ENCODE measurements at places on chromosomes 11 and 22.

DNA sequence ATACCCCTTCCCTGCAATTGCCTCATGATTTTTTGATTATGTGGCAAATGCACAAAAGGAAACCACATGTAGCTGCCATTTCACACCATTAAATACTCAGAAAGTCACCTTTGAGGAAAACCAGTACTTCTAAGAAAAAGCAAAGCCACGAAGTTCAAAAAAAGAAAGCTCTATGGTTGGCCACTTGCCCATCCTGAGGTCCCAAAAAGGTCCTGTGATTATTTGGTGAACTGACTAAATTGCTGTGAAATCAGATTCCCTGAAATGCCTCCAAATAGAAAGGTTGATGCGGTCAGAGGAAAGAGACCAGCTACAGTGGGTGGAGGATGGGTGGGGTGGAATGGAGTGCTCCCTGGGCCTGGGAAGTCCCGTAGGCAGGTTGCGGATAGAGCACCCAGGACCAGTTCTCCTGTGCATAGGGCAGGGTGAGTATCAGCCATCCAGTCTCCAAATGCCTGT lies 26.9 kb downstream of the MRPL16 start:
- DNase-seq, result no peak

DNA sequence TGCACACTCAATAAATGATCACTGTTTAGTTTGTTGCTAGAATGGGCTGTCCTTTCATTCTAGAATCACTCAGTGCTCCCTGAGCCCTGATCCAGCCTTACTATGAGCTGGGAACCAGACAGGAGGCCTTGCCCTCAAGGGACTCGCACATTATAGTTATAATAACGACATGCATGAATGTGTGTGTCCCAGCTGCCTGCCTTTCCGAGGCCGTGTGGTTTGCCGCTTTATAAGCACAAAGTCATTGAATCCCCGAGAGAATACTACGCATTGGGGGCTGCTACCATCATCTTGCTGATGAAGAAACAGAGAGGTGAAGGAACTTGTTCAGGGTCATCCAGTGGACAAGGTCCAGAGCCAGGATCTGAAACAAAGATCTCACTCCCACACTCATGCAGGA lies 75.7 kb downstream of the NFAM1 start:
- no peak for DNase-seq

DNA sequence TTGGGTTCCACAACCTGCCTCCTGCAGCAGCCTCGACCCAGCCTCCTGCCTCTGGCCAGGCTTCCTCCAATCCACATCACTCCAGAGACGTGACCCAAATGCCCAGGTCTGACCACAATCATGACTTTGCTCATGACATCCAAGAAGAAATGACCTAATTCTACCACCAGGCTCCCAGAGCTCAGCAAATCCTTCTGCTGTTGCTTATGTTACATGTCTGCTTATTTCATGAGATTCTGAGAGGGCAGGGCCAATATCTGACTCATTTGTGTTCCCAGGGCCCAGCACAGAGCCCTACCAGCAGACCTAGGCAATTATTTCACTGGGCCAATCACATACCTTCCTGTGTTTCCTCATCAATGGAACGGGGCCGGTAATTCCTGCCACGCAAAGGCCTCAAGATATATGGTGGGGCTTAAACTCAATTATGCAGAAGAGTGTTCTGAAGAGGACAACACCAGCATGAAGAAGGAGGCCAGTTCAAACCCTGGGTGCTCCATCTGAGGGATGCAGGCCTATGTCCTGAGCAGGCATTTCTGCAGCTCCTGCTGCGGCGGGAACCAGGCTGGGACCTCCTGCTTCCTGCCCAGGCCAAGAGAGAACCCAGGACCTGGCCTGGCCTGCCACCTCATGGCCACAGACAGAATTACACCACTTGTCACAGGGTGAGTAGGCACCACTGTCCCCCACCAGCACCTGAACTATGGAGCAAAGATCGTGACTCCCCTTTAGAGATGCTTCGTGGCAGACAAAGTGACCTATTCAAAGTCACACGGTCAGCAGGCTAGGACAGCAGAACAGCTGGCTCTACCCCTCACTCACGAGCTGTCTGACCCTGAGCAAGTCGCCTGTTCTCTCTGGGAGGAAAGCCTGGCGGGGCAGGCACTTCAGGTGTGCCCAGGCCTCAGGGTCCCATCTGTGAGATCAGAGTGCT lies 5.9 kb downstream of the CENPM start:
- DNase-seq, result no peak

DNA sequence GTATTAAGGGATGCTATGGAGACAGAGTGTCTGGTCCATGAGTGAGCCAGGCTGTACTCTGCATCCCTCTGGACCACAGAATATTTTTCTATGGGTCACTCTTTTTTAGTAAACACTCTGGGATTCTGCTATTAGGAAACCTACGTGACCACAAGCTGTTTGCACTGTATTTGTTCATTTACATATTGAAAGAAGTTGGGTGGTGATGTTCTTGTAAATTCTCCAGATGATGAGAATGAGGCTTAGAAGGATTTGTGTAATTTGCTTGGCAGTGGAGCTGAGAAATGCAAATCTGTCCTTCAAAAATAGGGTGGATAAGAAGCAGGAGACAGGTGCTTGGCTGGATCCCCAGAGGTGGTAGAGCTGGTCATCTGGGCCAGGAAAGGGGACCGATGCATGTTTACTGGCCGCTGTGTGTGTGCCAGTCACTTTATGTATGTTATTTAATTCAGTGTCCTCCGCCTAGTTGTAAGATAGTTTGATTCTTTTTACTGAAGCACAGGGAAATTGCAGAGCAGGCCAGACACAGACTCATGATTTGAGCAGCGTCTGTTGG lies 63.7 kb upstream of the HEPHL1 start:
- DNase-seq, result no peak

- DNase-seq, result no peak
These were observed 361.6 kb downstream of the TMEM135 start for GRCh38 chr11:87399341-87399740.

DNA sequence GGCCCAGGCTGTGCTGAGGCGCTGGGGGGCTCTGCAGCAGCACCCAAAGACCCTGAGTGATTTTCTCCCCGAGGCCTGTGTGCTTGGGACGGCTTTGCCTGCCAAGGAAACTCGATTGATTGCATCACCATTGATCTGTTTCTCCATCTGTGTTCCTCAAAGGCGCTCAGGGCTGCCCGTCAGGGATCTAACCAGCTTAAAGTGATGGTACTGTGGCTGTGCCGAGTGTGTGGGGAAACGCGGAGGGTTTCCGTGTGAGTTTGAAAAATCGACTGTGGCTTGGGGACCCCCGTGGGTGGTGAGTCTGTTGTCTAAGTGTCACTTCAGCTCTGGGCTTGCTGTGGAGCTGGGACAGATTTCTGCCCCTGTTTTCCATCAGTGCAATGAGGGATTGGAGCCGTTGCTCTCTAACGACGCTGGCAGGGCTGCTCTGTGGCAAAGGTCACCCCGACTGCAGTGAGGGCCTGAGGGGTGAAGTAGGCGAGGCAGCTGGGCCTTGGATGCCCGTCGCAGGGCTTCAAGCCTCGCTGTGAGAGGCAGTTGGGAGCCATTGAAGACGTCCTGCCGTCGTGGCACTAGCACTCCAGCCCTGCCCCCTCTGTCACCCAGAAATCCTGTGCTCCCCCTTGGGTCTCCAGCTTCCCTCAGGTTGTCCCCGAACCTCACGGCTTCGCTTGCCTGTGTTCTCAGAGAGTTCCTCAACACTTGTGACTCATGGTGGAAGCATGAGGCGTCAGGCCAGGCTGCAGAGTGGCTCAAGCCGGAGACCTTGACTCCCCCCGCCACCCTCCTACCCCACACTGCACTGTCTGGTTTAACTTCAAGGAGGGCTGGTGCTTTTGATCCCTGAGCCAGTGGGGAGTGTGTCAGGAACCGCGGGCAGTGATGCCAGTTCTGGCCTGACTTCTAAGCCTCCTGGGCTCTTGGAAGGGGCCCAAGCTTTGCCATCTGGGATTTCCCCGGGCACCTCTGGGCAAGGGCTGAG lies 21.8 kb downstream of the CACNA1I start:
- DNase-seq, result no peak

GRCh38 chr11:72705442-72706365 lies 31.5 kb upstream of the PDE2A start:
- DNase-seq, result no peak

DNA sequence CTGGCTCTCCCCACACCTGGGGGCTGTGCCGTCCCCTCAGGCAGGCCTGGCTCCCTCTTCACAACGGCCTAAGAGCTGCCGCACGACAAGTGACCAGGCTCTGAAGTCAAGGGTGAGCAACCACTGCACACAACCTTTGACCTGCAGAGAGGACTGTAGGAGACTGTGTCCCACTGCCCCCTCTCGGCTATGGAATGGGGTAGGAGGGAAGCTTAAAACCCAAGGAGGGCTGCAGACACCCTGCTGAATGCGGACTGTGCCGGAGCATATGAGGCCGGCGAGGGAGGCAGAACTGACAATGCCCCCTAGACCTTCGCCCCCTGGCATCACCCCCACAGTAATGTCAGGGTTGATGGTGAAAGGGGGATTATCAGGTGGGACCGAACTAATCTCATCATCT lies 311.9 kb downstream of the CTTN start:
- DNase-seq, result no peak

DNA sequence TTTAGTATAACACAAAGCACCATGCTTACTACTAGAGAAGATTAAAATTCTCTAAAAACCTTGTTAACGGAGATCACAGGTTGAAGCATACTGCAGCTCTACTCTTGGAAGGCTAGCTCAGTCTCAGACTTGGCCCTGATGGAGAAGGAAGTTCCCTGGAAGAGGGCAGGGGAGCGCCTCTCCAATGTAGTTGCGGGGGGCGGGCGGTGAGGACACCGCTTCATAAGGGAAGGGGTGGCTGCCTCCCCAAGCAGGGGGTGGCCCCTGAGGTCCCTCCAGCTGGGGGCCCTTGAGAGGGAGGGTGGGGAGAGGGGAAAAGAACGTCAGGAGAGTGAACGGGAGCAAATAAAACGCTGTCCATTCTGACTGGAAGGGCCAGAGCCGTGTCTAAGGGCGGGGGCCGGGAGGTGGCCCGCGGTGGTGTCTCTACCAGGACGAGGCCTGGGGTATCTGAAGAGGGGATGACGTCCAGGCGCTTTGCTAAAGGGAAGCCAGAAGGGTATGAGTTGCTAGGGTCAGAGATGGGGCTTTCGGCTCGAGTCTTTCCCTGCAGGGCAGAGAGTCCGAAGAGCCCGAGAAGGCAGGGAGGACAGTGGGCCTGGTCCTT lies 553 bp upstream of the USP47 start:
- no peak for DNase-seq

- no peak for DNase-seq
These were observed 51.3 kb downstream of the CACNA1I start for GRCh38 chr22:39621826-39622225.

DNA sequence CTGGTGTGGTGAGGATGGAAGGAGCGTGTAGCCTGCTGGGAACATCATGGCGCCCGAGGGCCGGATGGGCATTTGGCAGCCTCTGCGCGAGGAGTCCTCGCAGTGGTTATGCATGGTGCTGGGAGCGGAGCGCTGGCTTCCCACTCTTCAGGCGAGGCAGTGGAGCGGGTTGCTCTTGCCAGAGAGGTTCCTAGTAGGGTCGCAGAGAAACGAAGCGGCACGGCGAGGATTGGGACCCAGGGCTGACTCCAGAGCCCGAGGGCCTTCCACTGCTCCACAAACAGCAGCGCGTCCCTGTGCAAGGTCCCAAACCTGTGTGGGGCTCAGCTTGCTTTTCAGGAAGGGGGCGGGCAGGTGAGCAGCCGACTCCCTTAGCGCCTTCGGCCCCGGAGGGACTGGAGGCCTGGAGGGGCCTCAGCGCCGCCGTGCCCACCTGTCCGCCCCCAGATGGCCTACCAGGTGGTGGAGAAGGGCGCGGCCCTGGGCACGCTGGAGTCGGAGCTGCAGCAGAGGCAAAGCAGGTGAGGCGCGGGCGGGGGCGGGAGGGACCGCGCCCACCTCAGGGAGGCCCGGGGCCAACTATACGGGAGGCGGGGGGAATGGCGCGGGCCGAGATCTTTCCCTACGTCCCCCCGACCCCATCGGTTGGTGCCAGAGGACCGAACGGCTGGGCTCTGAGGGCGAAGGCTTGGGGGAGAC lies 7.2 kb downstream of the ATG16L2 start:
- DNase-seq, result no peak

GRCh38 chr22:39148026-39148726 lies 4.3 kb downstream of the CBX7 start:
- no peak for DNase-seq

DNA sequence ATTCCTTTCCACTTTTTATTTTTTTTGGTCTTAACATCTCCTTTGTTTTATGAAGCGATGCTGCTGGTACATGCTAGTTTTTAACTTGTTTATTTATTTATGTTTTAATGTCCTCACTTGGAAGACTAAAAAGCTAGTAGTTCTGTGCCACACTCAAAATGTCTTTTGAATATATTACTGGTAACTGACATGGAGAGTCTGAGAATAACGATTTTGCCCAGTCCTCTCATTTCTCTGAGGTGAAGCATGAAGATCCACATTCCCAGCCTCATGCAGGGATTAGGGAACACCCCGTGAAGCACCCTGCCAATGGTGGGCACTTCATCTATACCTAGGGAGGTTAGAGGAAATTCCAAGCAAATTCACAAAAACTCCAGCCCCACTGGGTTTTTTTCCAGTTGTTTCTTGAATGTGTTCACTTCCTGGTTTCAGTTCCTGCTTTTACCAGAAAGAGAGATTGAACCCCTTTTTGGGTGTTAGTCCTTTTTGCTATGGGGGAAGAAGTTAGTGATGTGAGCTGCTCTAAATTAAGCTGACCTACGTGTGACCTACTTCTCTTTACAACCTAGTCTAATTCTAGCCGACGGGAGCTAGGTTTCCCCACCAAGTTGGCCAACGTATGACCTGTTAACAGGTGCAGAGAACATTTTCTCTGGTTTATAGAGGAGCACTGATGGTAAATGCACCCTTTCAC lies 106.1 kb downstream of the SLC1A2 start:
- no peak for DNase-seq

GRCh38 chr11:12689029-12689755 lies 15.0 kb downstream of the TEAD1 start:
- no peak for DNase-seq

GRCh38 chr11:24855951-24856350 lies 359.1 kb downstream of the LUZP2 start:
- DNase-seq, result no peak

GRCh38 chr11:128828350-128828749 lies 38.7 kb downstream of the KCNJ1 start:
- DNase-seq, result no peak

DNA sequence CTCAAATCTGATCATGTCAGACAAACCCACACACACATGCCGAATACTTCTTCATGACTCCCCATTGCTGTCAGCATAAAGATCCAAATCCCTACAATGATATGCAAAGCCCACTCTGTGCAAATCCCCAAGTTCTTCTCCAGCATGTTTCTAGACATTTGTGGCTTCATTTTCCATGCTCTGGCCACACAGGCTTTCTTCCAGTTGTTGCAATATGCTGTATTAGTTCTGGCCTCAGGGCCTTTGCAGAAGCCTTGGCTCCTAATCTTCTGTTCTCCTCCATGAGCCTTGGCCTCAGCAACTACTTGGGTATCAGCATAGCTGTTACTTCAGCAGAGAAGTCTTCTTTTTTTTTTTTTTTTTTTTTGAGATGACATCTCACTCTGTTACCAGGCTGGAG lies 49.6 kb downstream of the NAV2 start:
- DNase-seq, result no peak

DNA sequence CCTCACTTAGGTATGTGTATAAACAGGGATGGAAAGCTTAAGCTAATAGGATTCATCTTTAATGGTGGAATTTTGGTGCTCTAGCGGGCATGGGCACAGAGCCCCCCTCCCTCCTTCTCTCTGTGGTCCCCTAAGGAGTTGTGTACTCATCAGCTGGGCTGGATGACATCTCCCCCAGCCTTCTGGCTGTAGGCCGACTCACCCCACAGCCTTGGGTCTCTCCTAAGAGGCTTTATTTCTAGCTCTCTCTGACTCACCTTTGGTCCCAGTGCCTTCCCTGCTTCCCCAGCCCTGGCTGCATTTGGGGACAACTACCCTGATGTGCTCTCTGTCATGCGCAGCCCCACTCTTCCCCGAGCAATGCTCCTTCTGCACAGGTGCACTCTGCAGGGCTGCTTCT lies 26.9 kb downstream of the SLC6A5 start:
- no peak for DNase-seq

All from NCI-H187 (cell line).